NCI-H774 (cell line): ENCODE measurements at places on chromosomes 5 and 9.

DNA sequence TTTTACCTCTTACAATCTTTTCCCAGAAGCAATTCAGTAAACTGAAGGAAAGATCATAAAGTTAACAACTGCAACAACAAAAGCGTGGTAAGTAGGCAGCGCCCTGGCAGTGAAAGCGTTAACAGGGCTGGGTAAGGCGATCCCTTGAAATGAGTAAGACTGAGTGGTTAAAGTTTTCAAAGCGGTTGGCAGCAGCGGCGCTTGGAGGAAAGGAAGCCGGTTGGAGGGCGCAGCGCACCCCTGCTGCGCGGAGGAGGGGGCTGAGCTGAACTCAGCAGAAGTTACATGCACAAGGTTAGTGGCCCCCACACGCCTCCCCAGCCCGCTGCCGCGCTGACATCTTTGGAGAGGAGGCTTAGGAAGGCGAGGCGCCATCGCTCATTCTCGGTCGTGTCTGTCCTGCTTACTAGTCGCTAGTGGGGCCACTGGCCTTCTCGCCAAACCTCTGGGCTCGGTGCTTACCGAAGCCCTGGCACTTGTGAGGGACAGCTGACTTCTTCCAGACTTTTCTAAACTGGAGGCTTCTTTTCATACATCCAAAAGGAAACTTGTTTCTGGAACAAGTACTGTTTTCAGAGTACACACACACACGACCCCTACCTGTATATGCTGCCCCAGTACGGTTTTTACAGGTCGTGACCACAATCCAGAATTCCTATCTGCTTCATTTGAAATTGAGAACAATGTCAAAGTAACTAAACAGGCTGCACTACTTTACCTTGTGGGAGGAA, at the start of gene SH3RF2:
TSS of gene SH3RF2 (plus strand) at position 178 of the 731 bp plus-strand sequence. CDS start 1,351 bp downstream, outside the sequence.
- DNase-seq = no peak

DNA sequence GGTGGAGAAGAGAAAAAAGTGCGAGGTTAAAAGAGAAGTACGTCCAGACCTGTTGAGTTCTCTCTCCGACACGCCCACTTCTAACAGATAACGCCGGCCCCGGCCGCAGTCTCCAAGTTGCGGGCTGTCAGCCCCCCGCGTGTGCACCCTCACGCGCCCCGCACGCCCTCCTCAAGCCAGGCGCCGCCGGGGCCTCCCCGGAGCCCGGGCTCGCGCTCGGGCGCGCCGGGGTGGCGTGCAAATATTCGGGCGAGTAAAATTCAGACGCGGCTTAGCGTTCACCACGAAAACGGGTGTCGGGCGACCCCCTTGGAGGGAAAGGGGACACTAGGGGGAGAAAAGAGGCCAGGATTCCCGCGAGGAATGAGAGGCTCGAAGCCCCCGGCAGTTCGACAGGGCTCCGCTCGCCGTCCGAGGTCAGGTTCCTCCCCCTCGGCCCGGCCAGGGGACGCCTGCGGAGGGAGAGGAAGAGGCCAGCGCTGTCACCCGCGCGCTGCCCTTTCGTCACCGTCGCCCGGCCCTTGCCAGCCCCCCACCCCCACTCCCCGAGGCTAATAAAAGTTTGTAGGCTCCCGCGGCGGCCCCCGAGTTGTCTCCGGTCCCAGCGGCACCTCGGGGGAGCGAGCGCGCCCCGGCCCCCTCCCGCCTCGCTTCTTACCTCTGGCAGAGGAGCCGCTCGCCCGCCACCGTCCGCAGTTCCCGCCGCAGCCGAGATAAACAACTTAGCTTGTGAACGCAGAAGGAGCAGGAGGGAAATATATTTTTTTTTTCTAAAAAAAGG, 743 bp downstream of the NR3C1 start:
- peak; percentile 12 for DNase-seq

- DNase-seq = no peak
These were observed 14.2 kb upstream of the FOXB2 start for GRCh38 chr9:77005216-77005615.

- DNase-seq = peak; percentile 62
These were observed 131.5 kb downstream of the AGTPBP1 start for GRCh38 chr9:85610074-85610860.

GRCh38 chr9:134981829-134982228, 64.1 kb upstream of the FCN1 start:
- DNase-seq = no peak

DNA sequence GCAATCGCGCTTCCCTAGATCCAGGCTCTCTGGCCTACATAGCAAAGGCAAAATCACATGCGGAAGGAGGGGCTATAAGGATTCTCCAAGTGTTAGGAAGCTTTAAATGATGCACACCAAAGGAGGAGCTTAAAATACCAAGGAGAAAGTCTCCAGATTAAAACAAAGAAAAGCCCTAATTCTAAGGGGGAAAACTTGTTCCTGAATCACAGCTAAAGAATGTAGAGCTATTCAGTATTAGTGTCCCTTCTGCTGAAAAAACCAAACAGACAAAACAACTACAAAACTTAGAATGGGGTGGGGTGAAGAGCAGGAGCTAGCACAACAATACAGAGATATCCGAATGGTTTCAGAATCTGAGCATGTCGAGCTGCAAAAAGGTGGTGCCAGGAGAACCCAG, 213.7 kb downstream of the DCP2 start:
- no peak for DNase-seq

DNA sequence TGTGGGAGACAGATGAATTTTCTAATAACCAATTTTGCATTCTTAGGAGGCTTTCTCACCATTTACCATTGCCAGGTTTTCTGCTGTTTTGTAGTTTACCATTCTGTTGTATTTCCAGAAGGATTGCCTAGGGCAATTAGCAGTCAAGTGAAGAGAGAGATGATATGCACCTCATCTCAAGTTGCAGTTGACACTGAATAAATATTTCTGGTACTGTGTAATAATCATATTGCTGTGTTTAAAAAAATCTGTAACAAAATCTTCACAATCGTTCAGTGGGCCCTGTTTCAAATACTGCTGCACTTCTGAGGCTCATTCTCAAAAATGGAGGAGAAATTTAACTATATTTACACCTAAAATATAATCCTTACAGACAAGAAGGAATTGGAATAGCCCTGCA, 706.1 kb upstream of the PTPRD start:
- no peak for DNase-seq

- peak; percentile 63 for DNase-seq
These were observed 38.0 kb downstream of the PALM2AKAP2 start for GRCh38 chr9:109817846-109818472.

- no peak for DNase-seq
These were observed 165.9 kb downstream of the SH3GL2 start for GRCh38 chr9:17744786-17745185.

DNA sequence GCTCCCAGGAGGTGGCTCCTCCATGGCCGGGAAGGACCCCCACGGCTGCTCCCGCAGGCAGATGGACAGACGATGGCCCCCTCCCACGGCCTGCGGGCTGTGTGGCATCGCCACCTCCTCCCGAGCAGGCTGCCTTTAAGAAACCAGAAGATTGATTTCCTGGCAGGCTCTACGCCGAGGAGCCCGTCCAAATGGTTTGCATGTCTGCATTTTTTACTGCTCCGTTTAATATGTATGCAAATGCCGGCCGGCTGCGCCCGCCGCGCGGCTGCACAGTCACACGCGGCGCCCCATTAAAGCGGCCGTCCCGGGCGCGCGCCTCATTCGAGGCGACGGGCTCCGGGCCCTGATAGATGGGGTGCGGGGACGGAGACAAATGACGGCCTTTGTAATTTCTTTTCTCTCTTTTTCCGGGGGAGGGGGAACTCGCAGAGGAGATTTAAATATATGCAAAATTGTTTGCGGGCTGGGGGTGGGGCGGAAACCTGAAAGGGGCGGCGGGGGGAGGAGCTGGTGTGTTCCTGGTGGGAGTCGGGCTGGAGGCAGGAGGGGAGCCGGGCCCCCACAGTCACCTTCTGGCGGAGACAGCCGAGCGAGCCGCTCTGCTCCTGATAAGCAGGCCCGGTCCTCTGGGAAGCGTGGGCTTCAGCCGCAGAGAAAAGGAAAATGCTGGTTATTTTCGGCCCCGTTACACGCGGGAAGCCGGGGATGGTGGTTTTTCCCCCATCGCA, 158.7 kb upstream of the IER5L start:
- DNase-seq = no peak

GRCh38 chr5:167271081-167271480, 1020.4 kb upstream of the WWC1 start:
- no peak for DNase-seq

GRCh38 chr9:132783006-132783405, 95.1 kb downstream of the AK8 start:
- no peak for DNase-seq
